Activated CD4-positive, alpha-beta T cell treated with anti-CD3 and anti-CD28 coated beads, Interleukin-2, amount 10 ng/mL, durations not matched to agents 7 days and 5 days (primary cell): ENCODE measurements at places on chromosomes 2 and 18. TPM values are rescaled to one million over a fixed set of nuclear protein-coding genes. Genes with fewer than 3 reads are reported as not detected.
A peak's percentile ranks its signal among the peaks of the same experiment; 100 is the strongest.

Gene SP110
- 188 TPM for total RNA-seq

GRCh38 chr2:230912724-230913123 is 12.3 kb downstream of the GPR55 start:
- peaks cover 18% of the 10 kb centered on the region for H3K4me1 ChIP-seq
- H3K4me3 ChIP-seq = no peak overlapping the region
- peaks cover 8% of the 10 kb centered on the region for H3K27me3 ChIP-seq
- DNase-seq = no peak
- peaks cover 10% of the 10 kb centered on the region for H3K36me3 ChIP-seq

Gene ZNF804A
- total RNA-seq = not detected

DNA sequence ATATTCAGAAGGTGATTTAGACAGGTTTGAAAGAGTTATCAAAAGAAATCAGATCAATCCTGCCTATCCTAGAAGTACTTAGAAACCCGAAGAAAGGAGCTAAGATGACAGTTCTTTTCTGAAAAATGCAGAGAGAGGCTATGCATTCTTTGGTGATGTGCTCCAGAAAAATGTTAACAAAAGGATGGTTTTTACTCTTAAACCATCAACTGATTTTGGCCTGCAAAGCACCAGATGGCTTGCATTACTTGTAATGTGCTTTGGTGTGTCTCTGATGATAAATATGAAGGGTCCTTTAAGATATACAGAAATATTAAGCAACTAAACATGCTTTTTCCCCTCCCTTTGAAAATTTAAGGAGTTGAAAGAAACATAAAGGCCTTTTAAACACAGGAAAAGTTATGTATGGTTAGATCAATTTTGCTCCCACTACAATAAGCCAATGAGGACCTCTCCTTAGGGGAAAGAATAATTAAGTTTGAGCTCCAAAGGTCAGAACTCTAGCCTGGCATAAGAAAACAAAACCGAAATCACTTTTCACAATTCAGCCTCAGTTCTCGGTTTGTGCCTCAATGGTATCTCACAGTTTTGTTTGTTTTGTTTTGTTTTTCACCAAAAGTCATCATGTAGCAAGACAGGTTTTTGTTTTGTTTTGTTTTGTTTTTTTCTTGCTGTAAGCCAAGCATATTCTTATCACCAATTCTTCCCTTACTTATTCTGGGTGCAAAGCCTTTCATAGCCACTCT is 302.4 kb upstream of the NT5C1B start:
- H3K4me3 ChIP-seq = no peak overlapping the region
- H3K27ac ChIP-seq = no peak overlapping the region
- no peaks in the 10 kb centered on the region for H3K36me3 ChIP-seq
- H3K27me3 ChIP-seq = no peaks in the 10 kb centered on the region
- no peaks in the 10 kb centered on the region for H3K4me1 ChIP-seq

DNA sequence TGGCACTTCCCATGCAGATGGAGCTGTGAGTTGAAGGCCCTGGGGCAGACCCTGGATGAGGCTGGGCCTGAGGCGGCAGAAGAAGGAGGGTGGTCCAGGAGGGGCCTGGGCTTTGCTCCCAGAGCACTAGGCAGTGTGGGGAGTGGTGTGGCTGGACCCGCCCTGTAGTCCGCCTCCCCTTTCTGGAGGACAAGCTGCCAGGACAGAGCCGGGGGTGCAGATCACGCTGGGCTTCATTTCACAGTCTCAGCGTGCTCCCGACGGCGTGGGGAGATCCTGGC is 49.8 kb downstream of the PTGR3 start:
- H3K36me3 ChIP-seq = no peaks in the 10 kb centered on the region
- H3K4me1 ChIP-seq = peaks cover 8% of the 10 kb centered on the region
- no peaks in the 10 kb centered on the region for H3K27me3 ChIP-seq
- no peak for DNase-seq
- H3K4me3 ChIP-seq = no peak overlapping the region
- no peak overlapping the region for H3K27ac ChIP-seq

DNA sequence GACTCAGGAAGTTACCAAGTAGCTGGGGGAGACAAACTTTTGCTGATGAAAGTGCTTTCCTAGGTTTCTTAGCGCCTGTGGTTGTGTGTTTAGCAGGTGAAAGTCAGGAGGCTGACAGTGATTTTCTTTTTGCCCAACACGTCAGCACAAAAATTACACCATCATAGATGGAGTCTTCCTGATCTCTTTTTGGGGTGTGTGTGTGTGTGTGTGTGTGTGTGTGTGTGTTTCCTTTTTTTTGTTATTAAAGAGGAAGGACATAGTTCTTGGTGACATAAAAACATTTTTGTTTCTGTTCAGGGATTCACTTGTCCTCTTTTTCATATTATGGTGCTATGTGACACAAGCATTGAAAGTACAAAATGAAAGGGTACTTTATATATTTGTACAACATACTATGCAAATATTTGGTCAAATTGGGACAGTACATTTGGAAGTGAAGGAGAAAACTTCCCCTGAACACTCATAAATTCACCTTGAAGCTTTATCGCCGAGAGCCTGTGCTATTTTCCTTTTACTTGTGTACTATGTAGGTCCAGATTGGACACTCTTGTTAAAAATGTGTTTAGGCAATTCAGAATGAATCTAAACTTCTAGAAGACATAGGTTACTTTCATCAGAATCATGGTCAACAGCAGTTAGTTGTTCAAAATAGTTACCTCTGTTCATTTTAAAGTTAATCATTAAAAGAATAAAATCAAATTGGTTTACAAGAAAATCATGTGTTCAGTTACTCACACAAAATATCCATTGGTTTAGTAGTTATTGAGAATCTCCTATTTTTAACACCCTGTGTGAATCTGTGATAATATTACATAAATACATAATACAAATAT is 491.9 kb downstream of the IRS1 start:
- H3K27me3 ChIP-seq = peaks cover 4% of the 10 kb centered on the region
- no peaks in the 10 kb centered on the region for H3K4me1 ChIP-seq
- no peaks in the 10 kb centered on the region for H3K36me3 ChIP-seq
- no peak overlapping the region for H3K4me3 ChIP-seq

DNA sequence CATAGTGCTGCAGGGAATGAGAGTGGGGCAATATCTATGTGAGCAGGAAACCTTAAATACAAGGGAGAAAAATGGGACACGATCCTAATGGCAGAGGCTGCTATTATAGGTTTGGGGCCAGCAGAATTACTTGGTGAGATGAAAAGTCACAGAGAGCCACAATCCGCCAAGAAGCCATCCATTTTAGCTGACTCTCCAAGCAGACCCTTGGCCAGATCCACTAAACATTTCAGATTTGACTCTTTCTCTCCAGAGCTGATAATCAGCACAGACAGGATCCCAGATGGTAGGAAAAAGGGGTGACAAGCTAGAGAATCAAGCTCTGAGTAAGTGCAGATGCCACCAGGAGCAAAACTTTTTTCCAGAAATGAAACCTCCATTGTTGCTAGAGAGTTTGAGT is 61.5 kb downstream of the MAPK4 start:
- H3K4me3 ChIP-seq = no peak overlapping the region
- DNase-seq = no peak
- H3K36me3 ChIP-seq = no peaks in the 10 kb centered on the region

- H3K27me3 ChIP-seq = no peaks in the 10 kb centered on the region
- H3K36me3 ChIP-seq = peaks cover 25% of the 10 kb centered on the region
- H3K4me1 ChIP-seq = peaks cover 14% of the 10 kb centered on the region
- no peak overlapping the region for H3K27ac ChIP-seq
- no peak overlapping the region for H3K4me3 ChIP-seq
Measured at GRCh38 chr2:221517696-221518151, 54.4 kb downstream of the EPHA4 start.

DNA sequence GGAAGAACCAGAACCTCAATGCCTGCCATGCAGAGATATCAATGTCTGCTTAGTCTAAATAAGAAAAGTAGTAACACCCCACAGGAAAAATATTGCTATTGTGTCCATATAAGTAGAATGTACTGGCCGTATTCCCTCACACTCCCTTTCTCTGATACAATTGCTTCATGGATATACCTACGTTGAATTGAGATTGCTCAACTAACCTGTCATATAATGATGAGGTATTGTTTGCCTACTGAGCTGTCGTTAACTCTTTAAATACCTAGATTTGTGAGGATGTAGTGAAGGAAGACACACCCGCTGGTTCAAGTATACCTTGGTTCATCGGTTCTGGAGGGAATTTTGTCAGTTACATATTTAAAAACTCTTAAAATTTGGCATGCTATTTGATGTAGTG is 480.7 kb upstream of the TCF4 start:
- no peak for DNase-seq
- H3K36me3 ChIP-seq = no peaks in the 10 kb centered on the region
- no peaks in the 10 kb centered on the region for H3K4me1 ChIP-seq
- H3K27me3 ChIP-seq = no peaks in the 10 kb centered on the region
- no peak overlapping the region for H3K4me3 ChIP-seq

Gene PARD6G
- 0.15 TPM for total RNA-seq

Gene CIDEA
- not detected for total RNA-seq

Gene ACVR2A
- total RNA-seq = 10.8 TPM

Gene TUBB8B
- total RNA-seq = not detected

GRCh38 chr2:240887631-240888030 is 8.3 kb downstream of the MAB21L4 start:
- H3K27ac ChIP-seq = no peak overlapping the region
- no peak overlapping the region for H3K4me3 ChIP-seq
- H3K4me1 ChIP-seq = no peaks in the 10 kb centered on the region
- H3K36me3 ChIP-seq = no peaks in the 10 kb centered on the region
- no peaks in the 10 kb centered on the region for H3K27me3 ChIP-seq

- DNase-seq = no peak
- H3K4me3 ChIP-seq = no peak overlapping the region
- H3K36me3 ChIP-seq = no peaks in the 10 kb centered on the region
- H3K27ac ChIP-seq = peak overlapping the region; percentile 51
Measured at GRCh38 chr2:8538531-8538930, 143.3 kb upstream of the ID2 start.

DNA sequence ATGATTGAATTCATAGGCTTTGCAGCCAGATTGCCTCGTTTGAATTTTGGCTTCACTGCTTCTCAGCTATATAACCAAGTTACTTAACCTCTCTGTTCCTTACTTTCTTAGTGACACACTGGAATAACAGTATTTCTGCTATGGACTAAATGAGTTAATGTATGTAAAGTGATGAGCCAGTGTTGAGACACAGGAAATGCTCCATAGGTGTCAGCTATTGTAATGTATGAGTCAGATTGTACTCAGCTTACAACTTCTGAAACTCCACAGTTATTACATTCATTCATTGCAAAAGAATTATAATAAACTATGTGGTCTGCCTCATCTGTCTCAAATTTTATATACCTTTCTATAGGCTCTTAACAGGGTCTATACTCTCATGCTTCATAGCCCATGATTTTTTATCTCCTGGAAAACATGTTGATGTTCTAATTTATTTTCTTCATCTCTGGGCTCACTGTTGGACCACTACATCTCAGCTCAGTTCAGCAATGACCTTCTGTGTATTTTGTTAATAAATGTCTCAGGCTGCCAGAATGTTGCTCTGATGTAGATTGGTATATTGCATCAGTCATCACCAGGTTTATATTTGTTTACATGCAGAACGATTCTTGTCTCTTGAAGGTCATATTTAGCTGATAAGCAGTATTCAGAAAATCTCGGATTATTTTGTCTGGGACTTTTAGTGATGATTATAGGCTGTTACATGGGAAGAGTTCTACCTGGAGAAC is 76.2 kb downstream of the MAP3K20 start:
- peaks cover 4% of the 10 kb centered on the region for H3K27me3 ChIP-seq
- no peak for DNase-seq
- H3K27ac ChIP-seq = no peak overlapping the region
- H3K4me1 ChIP-seq = peaks cover 29% of the 10 kb centered on the region

- H3K4me1 ChIP-seq = peaks cover 5% of the 10 kb centered on the region
- no peak overlapping the region for H3K27ac ChIP-seq
- DNase-seq = no peak
- peaks cover 31% of the 10 kb centered on the region for H3K36me3 ChIP-seq
- H3K27me3 ChIP-seq = no peaks in the 10 kb centered on the region
Measured at GRCh38 chr2:233832414-233832813, 21.9 kb downstream of the HJURP start.

GRCh38 chr18:10234281-10234680 is 220.2 kb upstream of the APCDD1 start:
- no peak overlapping the region for H3K27ac ChIP-seq
- H3K36me3 ChIP-seq = no peaks in the 10 kb centered on the region
- H3K27me3 ChIP-seq = no peaks in the 10 kb centered on the region

Gene SUPT7L
- total RNA-seq = 36.2 TPM

DNA sequence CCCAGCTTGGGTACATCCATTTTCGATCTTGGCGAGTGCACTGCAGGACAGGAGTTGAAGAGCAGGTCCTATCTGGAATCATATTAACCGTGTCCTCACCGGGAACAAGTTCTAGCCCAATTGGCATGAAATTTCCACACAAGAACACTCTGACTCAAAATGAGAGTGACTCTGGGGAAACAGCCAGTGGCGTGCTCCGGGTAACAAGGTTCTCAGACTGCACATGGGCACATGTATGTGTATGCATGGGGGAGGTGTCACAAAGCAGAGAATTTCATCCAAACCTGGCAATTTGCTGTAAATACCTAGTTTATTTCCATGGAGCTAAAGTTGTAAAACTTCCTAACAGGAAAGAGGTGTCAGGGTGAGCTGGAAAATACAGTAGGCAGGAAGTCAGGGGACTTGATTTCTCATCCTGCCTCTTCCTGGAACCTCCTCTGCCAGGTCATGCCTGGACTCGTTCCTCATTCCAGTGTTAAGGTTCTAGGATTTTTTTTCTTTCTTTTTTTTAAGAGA is 1.7 kb downstream of the TUBB6 start:
- H3K4me3 ChIP-seq = no peak overlapping the region
- no peak overlapping the region for H3K27ac ChIP-seq
- H3K27me3 ChIP-seq = peaks cover 52% of the 10 kb centered on the region
- H3K36me3 ChIP-seq = peaks cover 7% of the 10 kb centered on the region
- DNase-seq = no peak

Gene MOGAT1
- total RNA-seq = not detected

DNA sequence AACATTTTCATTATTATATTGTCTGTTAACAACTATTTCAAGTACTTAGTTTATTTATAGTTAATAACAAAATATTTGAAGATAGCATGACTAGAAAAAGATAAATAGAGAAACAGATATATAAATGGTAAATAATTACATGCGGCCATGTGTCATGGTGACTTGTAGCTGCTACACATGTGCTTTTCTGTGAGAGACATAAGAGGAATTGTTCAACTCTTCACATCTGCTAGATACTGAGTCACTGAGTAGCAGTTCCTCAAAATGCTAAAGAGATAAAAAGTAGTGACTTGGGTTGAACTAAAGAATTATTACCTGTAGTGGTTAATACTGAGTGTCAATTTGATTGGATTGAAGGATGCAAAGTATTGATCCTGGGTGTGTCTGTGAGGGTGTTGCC is 37.5 kb upstream of the SCN9A start:
- peaks cover 2% of the 10 kb centered on the region for H3K27me3 ChIP-seq
- H3K4me1 ChIP-seq = no peaks in the 10 kb centered on the region
- no peaks in the 10 kb centered on the region for H3K36me3 ChIP-seq
- DNase-seq = no peak
- H3K4me3 ChIP-seq = no peak overlapping the region

DNA sequence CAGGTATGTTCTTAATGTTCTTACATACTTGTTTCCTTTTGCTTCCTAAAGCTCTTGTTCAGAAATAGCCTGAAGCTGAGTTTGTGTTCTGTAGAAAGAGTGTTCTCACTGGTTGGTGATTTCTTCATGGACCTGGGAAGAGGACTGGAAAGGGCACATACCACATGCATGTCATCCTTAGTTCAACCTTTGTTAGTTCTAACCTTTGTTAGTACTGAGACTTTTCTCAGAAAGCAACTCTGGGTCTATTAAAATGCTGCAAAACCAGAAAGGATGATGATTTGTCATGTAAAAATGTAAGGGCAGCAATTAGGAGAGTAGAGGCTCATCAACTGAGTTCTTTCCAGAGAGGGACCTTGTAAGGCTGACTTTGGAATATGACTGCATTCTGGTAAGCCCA is 2.5 kb upstream of the FAP start:
- H3K27me3 ChIP-seq = peaks cover 44% of the 10 kb centered on the region
- H3K4me1 ChIP-seq = no peaks in the 10 kb centered on the region
- H3K4me3 ChIP-seq = no peak overlapping the region
- H3K27ac ChIP-seq = no peak overlapping the region
